HFF-Myc (cell line): ENCODE measurements at places on chromosomes 5 and 9.

DNA sequence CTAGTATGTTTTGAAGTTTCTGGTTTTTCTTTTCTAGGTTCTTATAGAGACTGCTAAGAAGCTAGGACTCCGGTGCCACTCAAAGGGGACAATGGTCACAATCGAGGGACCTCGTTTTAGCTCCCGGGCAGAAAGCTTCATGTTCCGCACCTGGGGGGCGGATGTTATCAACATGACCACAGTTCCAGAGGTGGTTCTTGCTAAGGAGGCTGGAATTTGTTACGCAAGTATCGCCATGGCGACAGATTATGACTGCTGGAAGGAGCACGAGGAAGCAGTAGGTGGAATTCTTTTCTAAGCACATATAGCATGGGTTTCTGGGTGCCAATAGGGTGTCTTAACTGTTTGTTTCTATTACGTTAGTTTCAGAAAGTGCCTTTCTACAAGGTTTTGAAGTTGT, 52.2 kb downstream of the MTAP start:
- DNase-seq = no peak

GRCh38 chr9:95733741-95734666, 141.5 kb upstream of the ERCC6L2 start:
- DNase-seq = no peak

GRCh38 chr9:133558191-133559126, 24.0 kb downstream of the ADAMTSL2 start:
- peak; percentile 82 for DNase-seq

DNA sequence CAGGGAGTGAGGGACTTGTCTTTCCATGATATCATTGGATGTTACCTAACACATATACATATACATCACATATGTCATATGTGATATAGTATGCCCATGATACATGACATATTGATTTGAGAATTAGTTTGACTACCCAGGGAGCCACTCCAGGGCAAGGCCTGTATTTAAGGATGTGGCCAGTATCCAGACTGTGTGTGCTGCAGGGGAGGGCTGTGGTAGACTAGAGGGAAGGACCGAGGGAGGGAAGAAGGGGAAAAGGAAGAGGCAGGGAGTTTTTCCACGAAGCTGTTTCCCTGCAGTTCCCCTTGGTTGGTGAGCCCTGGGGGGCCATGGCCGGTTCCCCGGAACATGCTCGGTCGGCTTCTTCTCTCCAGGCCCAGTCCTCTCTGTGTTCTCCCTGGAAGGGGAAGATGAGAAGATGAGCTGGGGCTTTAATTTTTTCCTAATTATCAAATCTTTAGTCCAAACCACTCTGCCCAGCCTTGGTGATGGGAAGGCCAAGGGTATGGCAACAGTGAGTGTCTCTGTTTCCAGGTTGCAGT, 48.7 kb downstream of the NSUN2 start:
- no peak for DNase-seq

GRCh38 chr5:64100203-64100602, 65.4 kb upstream of the RNF180 start:
- DNase-seq = no peak

DNA sequence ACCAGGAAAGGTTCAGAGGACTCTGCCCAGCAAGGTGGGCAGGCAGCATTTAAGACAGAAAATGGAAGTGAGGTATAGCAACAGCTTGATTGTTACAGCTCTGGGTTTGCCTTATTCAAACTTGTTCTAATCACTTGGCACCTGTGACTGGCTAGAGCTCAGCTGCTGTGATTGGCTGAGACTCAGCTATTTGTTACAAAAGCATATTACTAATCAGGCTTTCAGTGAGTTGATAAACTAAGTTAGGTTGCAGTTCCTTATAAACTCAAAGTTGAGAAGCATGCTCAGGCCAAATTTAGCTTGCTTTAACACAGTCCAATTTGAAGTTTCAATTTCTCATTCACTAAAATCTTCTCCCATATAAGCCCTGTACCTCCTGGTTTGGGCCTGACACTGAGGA, 56.3 kb downstream of the GDA start:
- no peak for DNase-seq

DNA sequence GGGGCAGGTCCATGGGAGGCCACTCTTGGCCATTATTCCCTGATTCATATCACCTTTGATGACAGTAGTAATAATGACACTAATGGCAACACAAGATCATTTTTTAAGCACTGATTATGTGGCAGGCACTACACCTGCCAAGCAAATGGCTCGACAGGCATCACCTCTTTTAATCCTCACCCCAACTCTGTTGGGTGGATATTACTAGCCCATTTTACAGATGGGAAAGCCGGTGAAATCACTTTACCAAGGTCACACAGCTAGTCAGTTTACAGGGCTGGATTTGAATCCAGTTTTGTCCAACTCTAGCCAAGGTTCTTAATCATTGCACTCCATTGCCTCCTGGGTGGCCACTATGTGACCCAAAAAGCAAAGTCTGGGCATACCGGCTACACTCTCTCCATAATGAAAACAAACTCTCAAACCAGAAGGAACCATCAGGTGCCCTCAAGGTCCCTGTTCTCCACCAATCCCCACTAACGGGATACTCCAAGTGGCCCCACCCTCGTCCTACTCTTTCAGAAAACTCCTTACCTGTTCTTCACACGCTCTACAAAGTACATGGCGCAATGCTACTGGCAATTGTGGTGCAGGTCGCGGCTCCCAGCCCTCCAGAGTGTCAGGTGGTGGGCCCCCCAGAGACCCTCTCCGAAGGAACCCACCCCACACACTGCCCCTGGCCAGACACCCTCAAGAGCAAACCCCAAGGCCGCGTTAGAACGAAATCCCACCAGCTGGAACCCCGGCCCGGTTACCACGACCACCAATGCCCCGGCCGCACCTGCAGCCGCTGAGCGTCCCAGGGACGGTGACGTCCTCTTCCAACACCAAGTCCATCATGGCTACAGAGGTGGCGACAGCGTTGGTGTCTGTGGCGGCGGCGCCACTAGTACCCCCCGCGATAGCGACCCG, 572 bp downstream of the CDK5RAP2 start:
- DNase-seq = no peak

- no peak for DNase-seq
Measured at GRCh38 chr9:19876569-19877316, 87.9 kb upstream of the SLC24A2 start.

DNA sequence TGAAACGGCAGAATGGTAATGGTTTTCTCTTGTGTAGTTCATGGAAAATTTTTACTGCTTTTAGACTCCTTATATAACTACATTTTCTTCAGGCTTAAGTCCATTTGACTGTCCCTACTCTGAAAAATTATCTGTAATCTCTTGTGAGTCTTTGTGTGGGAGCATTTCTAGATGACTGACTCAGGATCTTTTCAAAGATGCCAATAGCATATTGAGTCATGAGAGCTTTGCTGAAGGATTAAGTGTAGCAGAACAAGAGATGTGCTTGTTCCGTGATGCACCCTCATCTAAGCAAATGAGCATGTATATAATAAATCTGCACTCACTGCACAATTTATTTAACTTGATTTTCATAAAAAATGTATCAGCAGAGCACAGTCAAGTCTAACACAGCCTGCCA, 298.7 kb upstream of the CDH6 start:
- no peak for DNase-seq

DNA sequence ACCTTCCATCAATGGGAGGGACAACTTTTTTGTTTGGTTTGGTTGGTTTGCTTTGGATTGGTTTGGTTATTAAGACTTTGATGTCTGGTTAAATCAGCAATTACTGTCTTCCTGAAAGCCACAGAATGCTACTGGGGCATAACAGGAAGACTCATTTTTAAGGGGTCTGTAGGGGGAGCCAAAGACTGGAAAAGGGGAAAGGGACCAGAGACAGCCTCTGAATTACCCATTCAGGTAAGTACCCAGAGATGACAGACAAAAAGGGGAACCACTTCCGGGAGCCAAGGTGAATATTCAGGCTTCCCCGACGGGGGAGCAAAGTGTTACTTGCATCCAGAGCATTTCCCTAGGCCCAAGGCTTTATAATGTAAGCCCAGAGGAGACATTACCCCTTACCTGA, 4.6 kb upstream of the FEM1C start:
- DNase-seq = no peak

DNA sequence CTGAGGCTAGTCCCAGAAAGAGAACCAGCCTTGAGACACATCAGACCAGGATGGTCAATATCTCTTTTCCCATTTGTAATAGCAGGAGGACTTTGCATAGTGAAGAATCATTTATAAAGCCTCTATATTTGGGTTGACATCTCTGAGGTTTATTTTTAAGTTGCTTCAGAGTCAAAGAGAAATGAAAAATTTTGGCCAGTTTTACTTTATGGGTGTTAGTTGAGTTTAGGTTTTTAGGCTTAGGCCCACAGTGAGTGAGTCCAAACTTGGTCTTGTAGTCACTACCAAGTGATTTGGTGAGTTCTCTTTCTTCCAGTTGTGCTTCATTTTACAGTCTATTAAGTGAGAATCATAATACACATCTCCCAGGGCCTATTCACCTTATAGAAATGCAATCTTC, 5.3 kb upstream of the MEF2C start:
- DNase-seq = no peak

- DNase-seq = no peak
Measured at GRCh38 chr5:1874771-1875220, 7.9 kb downstream of the IRX4 start.

- DNase-seq = no peak
Measured at GRCh38 chr9:70412832-70413463, 1.5 kb downstream of the KLF9 start.

DNA sequence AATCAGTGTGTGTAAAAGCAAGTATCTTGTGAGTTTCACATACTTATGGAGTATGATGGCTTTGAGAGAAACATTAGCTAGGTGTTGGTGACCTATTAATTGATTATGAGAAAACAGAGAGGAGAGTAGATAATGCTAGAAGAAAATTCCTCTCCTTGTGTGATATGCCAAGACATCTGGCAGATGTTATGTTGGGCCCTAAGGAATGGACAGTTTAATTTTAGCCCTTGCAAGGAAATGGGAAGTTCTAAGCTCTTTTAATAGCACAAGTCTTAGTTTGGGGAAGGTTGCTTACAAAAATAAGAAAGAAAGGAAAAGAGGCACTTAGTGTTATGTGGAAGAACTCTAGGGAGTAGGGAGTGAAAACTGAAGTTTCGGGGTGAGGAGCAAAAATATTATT, 5.1 kb downstream of the ZNF462 start:
- no peak for DNase-seq

GRCh38 chr5:60010328-60010727, 116.8 kb upstream of the PDE4D start:
- no peak for DNase-seq

GRCh38 chr9:6894135-6894534, 136.4 kb downstream of the KDM4C start:
- DNase-seq = no peak

- no peak for DNase-seq
Measured at GRCh38 chr9:99274495-99274894, 52.4 kb downstream of the SEC61B start.

- DNase-seq = no peak
Measured at GRCh38 chr9:72292256-72292682, 72.7 kb downstream of the ZFAND5 start.

DNA sequence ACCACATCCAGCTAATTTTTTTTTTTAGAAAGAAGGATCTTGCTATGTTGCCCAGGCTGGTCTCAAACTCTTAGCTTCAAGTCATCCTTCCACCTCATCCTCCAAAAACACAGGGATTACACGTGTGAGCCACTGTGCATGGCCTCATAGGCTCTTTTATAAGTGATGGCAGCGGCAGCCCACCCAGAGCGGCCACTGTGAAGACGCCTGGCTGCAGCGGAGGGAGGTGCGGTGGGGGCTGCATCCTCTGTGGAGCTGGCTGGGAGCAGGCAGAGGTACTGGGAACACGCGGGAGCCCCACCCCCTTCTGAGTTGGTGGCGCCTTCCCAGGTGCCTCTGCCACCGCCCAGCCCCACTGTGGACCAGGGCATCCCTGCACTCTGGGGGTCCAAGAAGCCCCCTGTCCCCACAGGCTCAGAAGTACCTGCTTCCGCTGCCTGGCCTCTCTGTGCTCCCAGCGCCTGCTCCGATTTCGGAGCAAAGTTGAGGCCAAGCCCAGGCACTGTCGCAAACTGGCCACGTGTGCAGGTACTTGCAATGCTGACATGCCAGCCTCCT, 16.9 kb upstream of the ECPAS start:
- DNase-seq = no peak

- no peak for DNase-seq
Measured at GRCh38 chr9:29432191-29432590, 1858.9 kb upstream of the C9orf72 start.

DNA sequence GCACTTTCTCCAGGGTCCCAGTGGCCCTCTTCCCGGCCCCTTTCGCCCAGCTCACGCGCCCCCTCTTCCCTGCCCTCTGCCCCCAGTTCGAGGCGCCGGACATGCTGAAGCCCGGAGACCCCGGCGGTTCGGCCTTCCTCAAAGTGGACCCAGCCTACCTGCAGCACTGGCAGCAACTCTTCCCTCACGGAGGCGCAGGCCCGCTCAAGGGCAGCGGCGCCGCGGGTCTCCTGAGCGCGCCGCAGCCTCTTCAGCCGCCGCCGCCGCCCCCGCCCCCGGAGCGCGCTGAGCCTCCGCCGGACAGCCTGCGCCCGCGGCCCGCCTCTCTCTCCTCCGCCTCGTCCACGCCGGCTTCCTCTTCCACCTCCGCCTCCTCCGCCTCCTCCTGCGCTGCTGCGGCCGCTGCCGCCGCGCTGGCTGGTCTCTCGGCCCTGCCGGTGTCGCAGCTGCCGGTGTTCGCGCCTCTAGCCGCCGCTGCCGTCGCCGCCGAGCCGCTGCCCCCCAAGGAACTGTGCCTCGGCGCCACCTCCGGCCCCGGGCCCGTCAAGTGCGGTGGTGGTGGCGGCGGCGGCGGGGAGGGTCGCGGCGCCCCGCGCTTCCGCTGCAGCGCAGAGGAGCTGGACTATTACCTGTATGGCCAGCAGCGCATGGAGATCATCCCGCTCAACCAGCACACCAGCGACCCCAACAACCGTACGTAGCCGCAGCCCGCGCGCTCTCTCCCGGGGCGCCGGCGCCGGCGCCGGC, 1.0 kb downstream of the PRDM6 start:
- no peak for DNase-seq

DNA sequence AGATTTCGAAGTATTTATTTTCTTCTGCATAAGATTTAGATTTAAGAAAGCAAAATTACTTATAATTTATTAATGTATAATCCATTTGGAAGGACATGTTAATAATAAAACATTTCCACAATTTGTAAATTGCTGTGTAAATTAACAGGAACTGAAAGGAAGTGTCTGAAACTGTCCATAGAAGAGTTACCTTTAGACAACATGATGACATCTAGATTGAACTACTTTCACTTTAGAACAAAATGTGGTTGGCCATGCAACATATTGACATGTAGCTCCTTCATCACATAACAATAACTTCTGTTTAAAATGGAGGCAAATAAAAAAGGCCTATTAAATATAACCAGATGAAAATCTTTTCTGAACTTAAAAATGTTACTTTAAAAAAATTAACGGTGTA, 1849.5 kb upstream of the ACO1 start:
- no peak for DNase-seq

GRCh38 chr9:136544548-136544963, 1.3 kb downstream of the NOTCH1 start:
- no peak for DNase-seq

GRCh38 chr9:104868687-104869404, 59.1 kb downstream of the ABCA1 start:
- peak; percentile 52 for DNase-seq

- peak; percentile 35 for DNase-seq
Measured at GRCh38 chr5:34959323-34959722, 30.0 kb downstream of the DNAJC21 start.

- DNase-seq = no peak
Measured at GRCh38 chr5:81302596-81302995, 1.2 kb downstream of the ZCCHC9 start.

- no peak for DNase-seq
Measured at GRCh38 chr9:134046894-134047681, 20.7 kb downstream of the BRD3 start.
